Adrenal gland (tissue), 19 donors: ENCODE measurements at places on chromosomes 4 and X.

DNA sequence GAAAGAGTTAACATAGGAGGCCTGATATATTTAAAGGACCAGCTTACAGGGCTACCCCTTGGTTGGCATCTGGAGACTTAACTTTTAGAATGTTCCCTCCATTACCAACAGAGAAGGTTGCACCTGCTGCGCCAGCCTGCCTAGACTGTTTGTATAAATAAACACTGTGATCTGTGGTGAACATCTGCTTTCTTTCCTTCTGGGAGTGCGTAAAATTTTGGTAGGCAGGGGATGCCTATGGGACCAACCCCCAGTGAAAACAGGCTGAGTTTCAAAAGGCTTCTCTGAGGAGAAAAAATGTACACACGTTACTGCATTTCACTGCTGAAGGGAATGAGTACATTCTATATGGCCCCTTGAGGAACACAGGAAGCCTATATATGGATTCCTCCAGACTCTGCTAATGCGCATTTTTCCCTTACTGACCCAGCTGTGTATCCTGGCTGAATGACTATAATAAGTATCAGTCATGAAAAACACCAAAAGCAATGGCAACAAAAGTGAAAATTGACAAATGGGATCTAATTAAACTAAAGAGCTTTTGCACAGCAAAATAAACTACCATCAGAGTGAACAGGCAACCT, 13.8 kb downstream of the CENPC start:
- no peak for DNase-seq

GRCh38 chrX:23864742-23865326, 42.9 kb downstream of the APOO start:
- DNase-seq = no peak

- DNase-seq = no peak
These were observed 2466.9 kb downstream of the PCDH7 start for GRCh38 chr4:33187035-33187434.

DNA sequence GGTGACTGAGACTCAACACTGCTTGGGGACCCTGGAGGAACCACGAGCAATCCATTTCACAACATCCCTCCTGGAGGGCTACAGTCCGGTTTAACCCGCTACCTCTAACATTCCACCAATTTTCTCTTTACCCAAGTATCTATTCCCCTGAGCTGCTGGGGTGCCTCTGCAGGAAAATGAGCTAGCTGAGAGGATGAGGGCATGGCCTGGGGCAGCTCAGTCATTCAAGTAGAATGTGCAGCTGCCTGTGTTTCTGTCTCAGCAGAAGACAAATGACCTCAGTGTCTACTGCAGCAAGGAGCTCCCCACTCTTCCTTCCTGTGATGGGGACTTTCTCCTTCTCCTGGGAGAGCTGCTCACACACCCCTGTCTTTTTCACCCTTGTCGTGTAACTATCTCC, 120.8 kb downstream of the ZNF518B start:
- DNase-seq = no peak

- DNase-seq = no peak
These were observed 20.9 kb upstream of the RAB40A start for GRCh38 chrX:103540145-103540544.

GRCh38 chrX:17441965-17442364, 67.0 kb downstream of the NHS start:
- DNase-seq = no peak

DNA sequence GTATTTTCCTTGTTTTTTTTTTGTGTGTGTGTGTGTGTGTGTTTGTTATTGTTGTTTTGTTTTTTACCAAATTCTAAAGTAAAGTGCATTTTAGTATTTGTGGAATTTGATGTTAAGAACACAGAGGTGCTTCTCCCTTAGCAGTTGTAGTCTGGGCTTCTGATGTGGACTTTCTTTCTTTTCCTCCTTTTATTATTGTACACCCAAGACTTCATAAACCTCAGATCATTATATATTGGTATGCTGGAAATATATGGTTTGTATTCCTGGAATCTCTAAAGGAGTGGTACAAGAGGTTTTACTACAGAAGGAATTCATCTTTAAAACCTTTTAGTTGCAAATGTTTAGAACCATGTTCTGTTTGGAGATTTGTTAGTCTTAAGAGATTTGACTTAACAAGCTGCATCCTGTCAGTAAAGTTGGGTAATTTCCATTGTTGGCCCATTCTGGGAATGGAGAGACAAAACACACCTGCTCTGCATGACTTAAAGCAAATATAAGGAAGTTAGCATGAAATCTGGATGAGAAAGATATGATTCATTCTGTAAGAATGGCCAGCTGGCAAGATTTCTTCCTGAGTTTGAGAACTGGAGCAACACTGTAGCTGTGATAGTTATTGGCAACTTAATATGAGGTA, 64.0 kb downstream of the SMAD1 start:
- no peak for DNase-seq

- no peak for DNase-seq
These were observed 115.6 kb upstream of the FAM47B start for GRCh38 chrX:34826964-34827363.

- DNase-seq = no peak
These were observed 40.6 kb upstream of the THOC2 start for GRCh38 chrX:123773258-123773988.
